Femur (tissue), 1 donor: ENCODE measurements at places on chromosomes 16 and 17.

- peak; percentile 96 for DNase-seq
Observed at GRCh38 chr17:29613352-29613837, 9.3 kb downstream of the CORO6 start.

- no peak for DNase-seq
Observed at GRCh38 chr17:14752011-14752410, 451.1 kb downstream of the HS3ST3B1 start.

GRCh38 chr17:784143-784542 lies 2.0 kb downstream of the MRM3 start:
- DNase-seq = no peak

DNA sequence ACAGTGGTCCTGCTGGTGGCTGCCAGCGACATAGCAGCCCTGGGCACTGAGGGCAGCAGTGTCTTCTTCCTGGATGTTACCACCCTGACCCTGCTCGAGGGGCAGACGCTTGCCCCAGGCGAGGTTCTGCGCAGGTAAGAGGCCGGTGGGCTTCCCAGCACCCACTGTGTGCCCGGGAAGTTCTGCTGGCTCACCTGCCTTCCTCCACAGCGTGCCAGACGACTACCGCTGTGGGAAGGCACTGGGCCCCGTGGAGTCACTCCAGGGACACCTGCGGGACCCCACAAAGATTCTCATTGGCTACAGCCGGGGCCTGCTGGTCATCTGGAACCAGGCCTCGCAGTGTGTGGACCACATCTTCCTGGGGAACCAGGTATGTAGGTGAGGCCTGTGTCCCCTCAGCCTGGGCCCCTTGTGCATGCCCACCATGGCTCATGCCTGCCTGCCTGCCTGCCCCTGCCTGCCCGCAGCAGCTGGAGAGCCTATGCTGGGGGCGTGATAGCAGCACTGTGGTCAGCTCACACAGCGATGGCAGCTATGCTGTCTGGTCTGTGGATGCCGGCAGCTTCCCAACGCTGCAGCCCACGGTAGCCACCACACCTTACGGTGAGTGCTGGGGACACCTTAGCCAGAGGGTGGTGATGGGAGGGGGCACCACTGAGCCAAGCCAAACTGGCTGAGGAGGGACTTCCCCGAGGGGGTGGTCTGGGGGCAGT lies 8.5 kb downstream of the LLGL1 start:
- DNase-seq = no peak

DNA sequence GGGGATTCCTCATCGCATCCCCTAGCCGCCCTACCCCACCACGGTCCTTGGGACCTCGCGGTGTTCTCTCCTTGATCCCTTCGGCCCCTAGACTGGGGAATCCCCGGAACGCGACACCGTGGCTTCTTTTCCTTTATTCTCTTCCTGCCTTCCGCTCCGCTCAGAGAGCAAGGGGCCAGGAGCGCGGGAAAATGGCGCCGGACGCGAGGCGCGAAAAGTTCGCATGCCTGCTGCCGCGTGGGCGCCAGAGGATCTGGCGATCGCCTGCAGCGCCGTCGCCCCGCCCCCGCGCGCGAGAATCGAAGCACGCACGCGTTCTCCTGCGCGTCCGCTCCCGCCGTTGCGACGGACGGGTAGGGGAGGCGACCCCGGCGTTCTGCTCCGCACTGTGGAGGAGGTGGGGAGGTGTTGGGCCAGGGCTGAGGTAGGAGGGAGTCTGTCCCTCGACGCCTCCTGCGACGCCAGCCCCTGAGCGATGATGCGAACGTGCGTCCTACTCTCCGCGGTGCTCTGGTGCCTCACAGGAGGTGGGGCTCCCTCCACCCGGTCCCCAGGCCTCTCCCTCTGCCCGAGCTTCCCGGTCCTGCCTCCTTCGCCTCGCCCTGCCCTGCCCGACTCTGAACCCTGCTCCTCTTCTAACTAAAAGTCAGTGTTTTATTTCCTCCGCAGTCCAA lies at the start of gene ZPBP2:
TSS of gene ZPBP2 (plus strand) at position 323 of the 674 bp plus-strand sequence. CDS start at position 476, 153 bp downstream.
- no peak for DNase-seq

- no peak for DNase-seq
Observed at GRCh38 chr16:72537664-72538063, 365.7 kb upstream of the PMFBP1 start.

DNA sequence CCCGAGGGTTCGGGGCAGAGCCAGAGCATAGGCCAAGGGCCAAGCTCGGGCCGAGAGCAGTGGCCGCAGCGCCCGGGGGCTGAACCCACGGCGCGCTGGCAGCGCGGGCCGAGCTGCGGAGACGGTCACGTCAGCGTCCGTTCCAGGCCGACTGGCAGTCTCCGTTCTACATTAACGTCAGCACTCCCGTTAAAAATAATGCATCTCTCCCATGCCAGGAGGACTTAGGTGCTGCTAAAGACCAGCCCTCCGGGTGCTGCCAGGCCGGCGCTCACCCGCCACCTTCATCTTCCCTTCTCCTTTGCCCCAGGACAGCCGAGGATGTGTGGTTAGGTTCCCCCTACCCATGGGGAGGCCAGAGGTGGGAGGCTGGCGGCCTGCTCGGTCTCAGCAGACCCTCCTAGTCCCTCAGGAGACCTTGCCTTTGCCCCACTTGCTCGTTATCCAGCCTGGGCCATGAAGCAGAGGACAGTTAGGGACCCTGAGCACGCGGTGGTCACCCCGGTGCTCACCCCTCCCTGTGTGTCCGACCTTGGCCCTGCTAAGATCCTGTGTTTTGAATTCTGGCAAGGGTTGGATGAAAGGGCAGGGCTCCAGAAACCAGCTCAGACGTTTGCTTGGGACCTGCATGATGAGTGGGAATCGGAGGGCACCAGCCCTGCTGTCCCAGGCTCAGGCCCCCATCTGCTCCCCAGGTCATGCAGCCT lies 572 bp downstream of the MPG start:
- DNase-seq = peak; percentile 59

DNA sequence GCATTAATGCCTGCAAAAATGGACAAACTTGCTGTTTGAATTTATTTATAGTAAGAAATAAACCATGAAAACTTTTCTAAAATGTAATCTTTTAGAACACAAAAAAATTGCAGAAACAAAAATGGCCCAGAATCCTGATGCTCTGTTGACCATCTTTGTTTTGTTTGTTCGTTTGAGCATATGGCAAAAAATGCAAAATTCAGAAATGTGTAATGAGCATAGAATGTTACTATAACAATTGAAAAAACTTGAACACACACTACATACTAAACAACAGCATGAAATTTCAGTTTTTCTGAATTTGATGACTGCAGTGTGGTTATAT lies 1.1 kb upstream of the KPNA2 start:
- no peak for DNase-seq

GRCh38 chr17:8954339-8954738 lies 11.2 kb downstream of the PIK3R5 start:
- DNase-seq = peak; percentile 66

DNA sequence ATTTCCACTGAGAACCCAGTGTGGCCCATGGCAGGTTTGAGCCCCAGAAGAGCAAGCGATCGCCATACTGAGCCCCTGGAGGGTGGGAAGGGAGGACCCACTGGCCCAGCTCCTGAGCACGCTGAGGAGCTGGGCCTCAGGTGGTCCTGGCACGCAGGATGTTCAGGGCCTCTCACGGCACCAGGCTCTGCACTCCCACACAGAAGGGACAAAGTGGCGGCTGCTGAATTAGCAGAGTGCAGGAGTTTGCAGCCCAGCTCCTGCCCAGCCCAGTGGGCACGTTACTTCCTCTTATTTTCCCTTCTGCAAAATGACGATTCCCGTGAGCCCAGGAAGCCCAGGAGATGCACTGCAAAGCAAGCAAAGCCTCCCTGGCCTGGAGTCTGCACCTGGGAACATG lies 42.3 kb upstream of the MTSS2 start:
- DNase-seq = no peak

DNA sequence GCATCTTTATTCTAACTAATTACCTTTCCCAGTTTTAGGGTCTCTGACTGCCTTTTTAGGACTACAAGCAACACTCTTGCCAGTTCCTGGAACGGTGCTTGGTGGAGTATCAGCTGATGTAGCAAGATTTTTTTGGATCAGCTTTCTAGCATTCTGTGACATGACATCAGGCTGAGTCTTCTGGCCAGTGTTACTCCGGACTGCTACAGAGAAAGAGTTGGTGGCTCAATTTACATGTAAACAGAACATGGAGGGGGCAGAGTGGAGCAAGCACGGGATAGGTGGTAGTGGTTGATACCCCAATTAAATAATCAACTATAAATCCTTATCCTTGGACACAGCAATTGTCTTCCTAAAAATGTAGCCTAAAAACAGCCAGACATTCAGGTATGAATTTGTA lies 10.6 kb upstream of the ARL6IP1 start:
- DNase-seq = no peak

DNA sequence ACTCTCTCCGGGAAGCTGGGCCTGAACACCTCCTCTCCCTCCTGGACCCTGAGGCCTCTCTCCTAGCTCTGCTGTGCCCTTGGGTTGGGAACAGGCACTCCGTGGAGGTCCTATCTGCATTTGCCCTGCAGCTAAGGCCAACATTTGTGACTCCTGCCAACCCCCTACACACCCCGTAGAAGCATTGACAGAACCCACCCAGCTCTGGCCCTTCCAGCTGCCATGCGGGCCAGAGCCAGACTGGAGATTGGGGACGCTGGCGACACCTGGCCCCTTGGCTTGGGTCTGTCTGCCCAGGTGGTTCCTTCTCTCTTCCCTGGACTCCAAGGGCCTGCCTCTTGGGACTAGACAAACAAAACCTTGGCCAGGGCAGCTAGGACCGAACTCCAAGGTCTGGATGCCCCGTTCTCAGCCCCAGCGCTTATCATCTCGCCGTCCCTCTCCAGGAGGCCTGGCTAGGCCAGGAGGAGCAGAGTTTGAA lies 644 bp upstream of the RHBDF2 start:
- DNase-seq = no peak

DNA sequence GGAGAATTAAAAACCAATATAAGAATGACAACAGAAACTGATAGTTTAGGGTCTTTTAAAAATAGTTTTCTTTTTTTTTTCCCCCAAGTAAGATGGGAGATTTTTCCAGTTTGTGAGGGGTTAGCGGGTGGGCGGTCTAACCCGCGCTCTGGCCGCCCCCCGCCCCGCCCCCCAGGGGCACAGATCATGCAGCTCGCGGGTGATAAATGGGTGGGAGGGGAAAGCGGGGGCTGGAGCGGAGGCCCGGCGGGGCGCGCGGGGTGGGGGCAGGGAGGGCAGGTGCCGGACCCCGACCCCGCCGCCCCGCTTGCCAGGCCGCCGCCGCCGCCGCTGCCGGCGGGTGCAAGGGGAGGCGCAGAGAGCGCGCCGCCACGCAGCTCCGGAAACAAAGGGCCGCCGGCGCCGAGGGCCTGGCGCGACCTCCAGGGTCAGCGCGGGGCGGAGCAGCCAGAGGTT lies 60.1 kb upstream of the GSE1 start:
- DNase-seq = no peak

- DNase-seq = no peak
Observed at GRCh38 chr16:4465977-4466779, 8.2 kb downstream of the NMRAL1 start.

DNA sequence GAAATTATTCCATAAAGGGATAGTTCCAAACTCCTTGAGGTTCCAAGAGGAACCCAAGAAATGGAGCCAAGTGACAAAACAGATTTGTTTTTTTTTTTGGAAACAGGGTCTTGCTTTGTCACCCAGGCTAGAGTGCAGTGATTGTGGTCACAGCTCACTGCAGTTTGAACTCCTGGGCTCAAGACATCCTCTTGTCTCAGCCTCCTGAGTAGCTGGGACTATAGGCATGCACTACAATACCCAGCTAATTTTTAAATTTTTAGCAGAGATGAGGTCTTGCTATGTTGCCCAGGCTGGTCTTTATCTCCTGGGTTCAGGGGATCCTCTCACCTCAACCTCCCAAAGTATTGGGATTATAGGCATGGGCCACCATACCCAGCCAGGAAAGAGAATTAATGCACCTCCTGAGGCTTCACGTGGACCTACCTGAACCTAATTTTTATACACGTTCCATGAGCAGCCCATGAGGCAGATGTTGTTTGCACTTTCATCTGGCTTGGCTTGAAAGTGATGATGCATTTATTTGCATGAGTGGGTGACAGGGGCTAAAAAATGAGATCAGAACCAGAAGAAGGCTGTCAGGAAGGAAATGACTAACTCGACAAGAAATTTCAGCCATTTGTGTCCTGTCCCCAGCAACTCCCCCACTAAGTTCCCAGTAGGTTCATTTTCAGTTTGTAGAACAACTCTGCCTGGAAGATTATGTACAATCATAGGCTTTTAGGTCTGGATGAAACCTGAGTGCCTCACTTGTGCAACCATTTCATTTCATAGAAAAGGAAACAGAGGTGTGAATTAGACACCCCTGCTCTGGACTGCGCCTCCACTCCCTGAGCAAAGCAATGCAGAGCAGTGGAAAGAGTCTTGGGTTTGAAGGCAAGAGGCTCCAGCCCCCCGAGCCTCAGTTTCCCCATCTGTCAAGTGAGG lies 10.3 kb upstream of the IRF8 start:
- DNase-seq = no peak

DNA sequence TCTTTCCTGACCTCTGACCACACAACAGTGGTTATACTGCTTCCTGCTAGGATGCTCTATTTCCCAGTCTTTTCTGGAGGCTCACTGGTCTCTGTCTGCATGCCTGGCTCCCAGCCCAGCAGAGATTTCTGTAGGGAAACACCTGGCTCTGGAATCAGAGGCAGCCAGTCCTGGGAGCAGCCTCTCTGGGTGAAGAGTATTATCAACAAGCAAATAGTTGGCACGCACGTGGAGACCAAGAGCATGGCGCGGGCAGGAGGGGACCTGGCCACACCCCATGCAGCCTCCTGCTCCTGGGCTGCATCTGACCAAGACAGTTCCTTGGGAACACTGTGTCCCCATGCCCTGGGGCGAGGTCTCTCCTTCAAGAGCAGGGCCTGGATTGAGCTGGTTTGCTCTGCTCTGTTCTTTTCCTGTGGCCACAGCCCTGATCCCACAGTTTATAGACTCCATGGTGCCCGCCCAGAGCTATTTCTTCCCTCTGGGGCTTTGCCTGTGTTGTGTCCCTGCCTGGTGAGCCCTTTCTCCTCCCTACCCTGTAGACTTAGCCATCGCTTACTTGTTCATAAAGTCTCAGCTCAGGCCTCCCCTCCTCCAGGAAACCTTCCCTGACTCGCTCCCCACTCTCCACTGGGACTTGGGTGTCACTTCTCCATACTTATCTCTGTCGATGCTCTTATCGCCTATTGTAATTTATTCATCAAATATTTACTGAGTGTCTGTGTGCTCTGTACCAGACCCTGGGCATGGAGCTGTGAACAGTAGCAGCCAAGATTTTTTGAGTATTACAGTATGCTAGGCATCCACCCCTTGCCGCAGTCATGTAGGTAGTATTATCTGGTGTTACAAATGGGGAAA lies 60.6 kb downstream of the SCNN1B start:
- DNase-seq = peak; percentile 30

DNA sequence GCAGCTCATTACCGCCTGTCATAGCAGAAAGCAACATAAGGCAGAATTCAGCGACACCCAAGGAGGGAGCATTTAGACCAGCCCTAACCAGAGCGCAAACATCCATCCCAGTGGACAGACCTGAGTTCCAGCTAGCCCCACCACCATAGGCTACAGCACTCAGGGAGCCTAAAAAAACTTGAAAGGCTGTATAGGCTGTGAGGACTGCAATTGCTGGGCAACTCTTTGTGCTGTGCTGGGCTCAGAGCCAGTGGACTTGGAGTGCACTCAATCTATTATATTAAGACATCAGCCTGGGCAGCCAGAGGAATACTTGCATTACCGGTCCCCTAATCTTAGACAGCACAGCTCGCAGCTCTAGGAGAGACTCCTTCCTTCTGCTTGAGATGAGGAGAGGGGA lies 207.3 kb downstream of the KIF2B start:
- no peak for DNase-seq

GRCh38 chr17:45050481-45051059 lies 862 bp downstream of the DCAKD start:
- no peak for DNase-seq

GRCh38 chr16:22425036-22425801 lies 50.8 kb upstream of the CDR2 start:
- peak; percentile 91 for DNase-seq
